ENCODE measurements at places on chromosomes 13 and 19. TPM values are rescaled to one million over a fixed set of nuclear protein-coding genes. Genes with fewer than 3 reads are reported as not detected.

CD37 gene
- not detected for total RNA-seq

LRG1 gene
- 0.09 TPM for total RNA-seq

DNA sequence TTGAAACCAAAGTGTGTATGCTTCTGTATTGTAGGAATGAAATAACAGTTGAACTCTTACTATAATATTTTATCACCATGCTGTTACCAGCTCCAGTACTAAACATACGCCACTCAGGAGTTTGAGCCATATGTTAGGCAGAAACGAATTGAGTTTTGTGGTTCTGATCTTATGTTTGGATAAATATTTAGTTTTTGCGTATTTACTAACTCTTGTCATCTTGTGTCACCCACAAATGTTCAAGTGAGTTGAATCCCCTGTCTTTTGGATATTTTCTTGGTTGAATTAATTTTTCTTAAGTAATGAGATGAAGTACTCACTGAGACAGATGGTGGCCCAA is 1.5 kb downstream of the FNDC3A start:
- no peak for DNase-seq

GRCh38 chr19:37251308-37252229 is 33.6 kb downstream of the ZNF383 start:
- peak; percentile 96 for DNase-seq

- DNase-seq = no peak
These were observed 7.8 kb upstream of the UBL3 start for GRCh38 chr13:29858231-29858630.

DNA sequence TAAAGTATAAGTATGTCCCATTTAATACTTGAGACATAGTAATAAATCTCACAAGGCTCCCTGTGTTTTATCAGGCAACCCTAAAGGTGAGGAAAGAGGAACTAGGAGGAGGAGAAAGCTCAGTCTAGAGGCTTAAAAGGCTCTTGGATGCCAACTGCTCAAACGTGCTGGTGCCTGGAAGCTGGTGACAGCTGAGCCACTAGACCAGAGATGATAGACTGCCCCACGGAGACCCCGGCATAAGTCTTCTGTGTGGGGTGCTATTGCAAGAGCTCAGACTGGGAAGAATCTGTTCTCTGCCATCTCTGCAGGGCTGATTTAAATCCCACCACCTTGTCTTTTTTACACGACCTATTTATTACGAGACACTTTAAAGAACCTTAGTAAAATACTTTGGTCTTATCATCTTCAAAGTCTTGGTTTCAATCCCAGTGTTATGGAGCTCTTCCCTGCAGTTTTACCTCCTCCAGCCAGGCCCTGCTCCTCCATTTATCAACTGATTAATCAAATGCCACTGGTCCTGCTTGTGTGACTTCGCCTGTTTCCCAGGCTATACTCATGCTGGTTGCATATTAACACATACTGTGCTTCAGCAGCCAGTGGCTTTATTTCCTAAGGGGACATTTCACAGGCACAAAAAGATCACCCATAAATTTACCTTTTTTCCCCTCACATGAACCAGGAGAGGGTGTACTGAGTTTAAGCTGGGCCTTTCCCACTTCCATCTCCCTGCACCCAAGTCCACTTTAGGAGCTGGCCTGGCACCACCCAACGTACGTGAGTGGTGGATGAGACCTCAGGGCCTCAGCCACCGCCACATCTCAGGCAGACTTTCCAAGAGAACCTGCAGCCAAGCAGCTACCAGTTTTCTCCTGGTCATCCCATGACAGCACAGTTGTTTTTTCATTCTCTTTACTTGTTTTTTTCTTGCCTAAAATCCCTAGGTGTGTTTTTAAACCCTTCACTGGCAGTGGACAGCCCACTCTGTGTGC is 7.8 kb upstream of the ATP12A start:
- DNase-seq = no peak

FCGBP gene
- total RNA-seq = 0.07 TPM

DNA sequence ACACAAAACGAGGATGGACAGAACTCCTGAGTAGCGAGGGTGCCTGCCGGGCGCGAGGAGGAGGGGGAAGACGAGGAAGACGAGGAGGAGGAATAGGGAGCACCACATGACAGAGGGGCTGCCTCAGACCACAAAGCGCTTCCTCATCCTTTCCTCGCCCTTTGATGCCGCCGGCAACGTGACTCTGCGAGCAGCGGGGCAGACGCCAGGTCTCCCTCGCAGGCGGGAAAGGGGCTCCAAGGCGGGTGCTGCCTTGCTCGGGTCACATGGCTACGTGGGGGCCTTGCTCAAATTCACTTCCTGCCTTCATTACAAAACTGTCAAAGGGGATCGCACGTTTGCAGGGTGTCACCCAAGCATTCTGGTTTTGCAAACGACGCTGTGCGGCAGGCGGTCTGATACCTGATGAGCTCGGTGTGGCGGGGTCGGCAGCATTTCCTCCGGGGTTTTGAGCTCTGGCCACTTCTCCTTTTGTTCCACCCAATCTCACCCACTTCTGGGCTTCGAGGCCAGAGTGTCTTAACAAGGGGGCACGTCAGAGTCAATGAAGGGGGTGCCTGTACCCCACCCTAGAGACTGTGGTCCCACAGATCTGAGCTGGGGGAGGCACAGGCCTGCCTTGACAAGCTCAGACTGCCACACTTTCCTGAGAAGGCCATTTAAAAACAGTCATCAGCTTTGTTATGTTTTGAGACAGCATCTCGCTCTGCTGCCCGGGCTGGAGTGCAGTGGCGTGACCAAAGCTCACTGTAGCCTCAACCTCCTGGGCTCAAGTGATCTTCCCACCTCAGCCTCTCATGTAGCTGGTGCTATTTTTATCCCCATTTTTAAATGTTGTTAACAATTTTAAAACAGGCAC is 14.9 kb downstream of the MAP2K2 start:
- DNase-seq = no peak

DNA sequence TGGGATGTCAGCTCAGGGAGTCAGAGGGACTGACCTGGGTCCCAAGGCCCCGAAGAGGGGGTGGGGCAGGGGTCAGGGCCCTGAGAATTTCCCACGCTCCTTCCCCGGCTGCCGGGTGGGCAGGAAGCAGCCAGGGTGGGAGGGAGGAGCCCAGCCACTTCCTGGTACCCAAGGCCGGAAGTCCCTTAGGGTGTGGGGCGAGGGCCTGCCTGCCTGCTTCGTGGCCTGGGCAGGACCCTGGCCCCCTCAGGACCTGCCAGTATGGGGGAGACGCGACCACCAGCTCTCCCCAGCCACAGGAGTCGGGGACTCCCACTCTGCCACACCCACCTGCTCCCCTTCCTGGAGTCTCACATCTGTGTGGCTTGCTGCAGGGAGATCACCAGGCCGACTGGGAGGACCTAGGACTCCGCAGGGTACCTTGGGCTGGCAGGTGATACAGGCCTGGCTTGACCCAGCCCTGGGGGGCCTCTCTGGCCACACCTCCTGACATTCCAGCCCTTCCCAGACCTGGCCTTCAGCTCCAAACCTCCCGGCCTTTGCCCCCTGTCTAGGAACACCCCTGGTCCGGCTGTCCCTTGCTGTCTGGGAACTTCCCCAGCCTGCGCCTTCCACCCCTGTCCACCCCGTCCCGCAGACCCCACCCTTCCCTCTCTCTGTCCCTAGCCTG is 9.8 kb upstream of the CIRBP start:
- DNase-seq = peak; percentile 84

- DNase-seq = no peak
These were observed 29.4 kb downstream of the ATP4B start for GRCh38 chr13:113628291-113629270.

GRCh38 chr19:39544226-39544903 is 4.4 kb upstream of the EID2 start:
- no peak for DNase-seq

DNA sequence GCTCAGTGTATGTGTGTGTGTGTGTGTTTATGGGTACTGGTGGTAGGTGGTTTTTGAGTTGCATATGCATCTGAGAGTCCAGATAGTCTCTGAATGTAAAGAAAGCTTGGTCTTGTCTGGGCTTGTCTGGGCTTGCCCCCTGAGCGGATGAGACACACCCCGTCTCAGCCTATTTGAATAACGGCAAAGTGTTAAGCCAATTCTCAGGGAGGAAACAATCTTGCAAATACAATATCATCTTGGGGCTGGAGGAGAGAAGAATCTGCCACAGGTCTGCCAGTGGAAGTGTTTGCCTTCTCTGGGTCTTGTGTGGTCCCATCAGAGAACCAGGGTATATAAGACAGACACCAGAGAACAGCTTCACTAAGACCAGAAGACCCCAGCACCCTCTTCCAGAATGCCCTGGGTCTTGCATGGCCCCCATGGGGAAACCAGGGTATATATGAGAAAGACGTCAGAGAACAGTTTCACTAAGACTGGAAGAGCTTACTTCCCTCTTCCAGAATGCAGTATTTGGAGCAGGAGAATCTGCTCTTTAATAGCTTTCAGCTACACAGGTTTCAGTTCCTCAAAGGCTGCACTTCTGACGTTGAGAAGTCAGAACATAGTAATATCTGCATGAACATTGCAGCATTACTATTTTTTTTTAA is 13.3 kb downstream of the CD70 start:
- no peak for DNase-seq

SLC1A6 gene
- not detected for total RNA-seq

GRCh38 chr19:28394725-28395124 is 818.2 kb downstream of the UQCRFS1 start:
- DNase-seq = no peak

- DNase-seq = no peak
These were observed 102.7 kb upstream of the POSTN start for GRCh38 chr13:37701306-37701705.

DNA sequence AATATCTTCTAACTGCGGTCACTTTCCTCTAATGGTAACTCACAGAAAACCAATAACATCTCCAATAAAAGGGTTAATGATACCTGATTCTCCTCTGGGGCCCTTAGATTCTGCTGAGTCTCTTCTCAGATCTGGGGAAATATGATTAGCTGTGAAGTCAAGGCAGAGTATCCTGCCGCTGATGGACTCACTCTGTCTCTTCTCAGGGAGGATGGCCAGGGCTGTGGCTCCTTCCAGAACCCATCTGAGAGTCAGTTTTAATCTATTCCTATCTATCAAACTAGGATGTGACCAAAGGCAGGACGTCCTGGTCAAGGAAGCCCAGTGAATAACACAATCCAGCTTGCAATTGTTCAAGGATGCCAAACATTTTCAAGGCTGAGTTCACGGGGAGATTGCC is 109.8 kb downstream of the SLC10A2 start:
- no peak for DNase-seq

GJA3 gene
- 0.52 TPM for total RNA-seq

- DNase-seq = no peak
These were observed 51.6 kb downstream of the NDFIP2 start for GRCh38 chr13:79532576-79532975.

DNA sequence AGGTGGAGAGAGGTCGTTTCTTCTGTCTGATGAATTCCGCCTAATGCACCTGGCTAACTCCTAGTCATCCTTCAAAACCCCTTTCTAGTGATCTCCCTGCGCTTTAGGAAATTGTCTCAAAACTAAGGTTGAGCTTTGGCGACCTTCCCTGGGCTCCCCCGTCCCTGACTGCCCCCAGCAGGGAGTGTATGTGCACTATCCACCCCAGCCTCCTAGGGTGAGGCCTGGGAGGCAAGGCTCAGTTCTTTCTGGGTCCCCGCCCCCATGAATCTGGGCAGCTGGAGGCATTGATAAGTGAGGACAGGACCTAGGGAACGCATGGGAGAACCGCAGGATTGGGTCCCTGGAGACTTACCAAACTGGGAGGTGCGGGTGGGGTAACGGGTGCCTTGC is 378 bp downstream of the TLE6 start:
- no peak for DNase-seq

- peak; percentile 11 for DNase-seq
These were observed 394.3 kb upstream of the HTR2A start for GRCh38 chr13:47291107-47291656.

- no peak for DNase-seq
These were observed 21.6 kb upstream of the MRI1 start for GRCh38 chr19:13742756-13743155.

- DNase-seq = no peak
These were observed 3.2 kb upstream of the SACS start for GRCh38 chr13:23436680-23437079.

GRCh38 chr19:34172661-34173192 is 423 bp downstream of the LSM14A start:
- DNase-seq = no peak

DNA sequence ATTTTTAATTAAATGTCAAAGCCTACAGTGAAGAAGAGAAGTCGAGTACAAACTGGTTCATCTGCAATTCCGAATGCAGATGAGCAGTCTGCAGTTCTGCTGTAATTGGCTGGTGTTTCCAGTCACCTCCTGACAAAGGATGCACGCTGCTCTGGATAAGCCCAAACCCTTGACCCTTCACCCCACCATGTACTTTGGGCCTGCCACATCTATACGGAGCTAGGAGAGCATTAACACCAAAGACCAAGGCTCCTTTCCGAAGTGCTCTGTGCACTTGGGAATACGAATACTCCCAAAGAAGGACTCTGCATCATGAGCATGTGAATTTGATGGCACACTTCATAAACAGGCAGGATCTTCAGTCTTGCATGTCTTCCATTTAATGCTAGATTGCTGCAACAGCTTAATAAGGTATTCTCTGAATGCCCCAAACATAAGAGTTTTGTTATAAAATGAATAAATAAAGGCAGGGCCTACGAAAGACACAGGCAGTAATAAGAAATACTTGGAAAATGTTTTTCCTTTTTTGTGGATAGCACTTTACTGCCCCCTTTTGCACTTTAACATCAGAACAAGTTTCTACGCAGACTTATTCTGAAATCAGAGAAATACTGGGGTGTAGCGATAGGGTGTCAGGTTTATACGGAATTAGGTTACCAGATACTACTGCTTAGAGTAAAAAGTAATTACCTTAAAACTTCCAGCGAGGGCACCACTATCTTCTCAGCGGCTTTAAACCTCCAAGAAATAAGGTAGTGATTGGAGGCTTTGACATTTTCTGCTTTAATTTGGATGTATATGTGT is 15.0 kb downstream of the EFNB2 start:
- DNase-seq = no peak

DNA sequence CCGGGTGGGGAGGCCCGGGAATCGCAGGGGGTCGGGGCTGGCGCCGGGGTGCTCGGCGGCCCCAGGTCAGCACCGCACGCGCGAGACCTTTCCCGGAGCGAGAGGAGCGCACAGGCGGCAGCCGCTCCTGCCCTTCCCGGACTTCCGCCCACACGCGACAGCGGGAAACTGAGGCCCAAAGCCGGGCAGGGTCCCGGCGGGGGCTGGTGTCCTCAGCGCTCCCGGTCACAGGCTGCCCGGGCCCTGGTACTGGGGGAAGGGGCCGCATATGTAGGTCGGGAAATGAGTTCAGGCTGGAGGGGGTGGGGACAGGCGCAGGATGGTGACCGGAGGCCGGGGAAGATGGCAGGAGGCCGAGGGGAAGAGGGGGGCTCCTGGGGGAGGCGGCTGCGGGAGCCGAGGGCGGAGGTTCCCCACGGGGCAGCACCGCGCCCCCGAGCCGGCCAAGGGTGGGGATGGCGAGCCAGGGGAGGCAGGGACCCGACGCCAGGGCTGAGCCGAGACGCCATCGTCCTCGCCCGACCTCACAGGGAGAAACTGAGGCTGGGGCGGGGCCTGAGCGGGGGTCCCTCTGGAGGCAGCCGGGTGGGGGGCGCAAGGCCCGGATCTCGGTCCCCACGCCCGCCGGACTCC is 662 bp downstream of the CBARP start:
- DNase-seq = no peak

- peak; percentile 83 for DNase-seq
These were observed 7.5 kb downstream of the RASA3 start for GRCh38 chr13:114124921-114125320.

- no peak for DNase-seq
These were observed 793 bp downstream of the LRFN1 start for GRCh38 chr19:39319892-39320248.

GRCh38 chr13:35496761-35497386 is 20.4 kb upstream of the MAB21L1 start:
- DNase-seq = no peak

Measured in A172 (cell line).